ENCODE measurements at places on chromosomes 2 and 18.

- DNase-seq: peak; percentile 93
Measured at GRCh38 chr2:235639428-235639773, 145.6 kb downstream of the AGAP1 start.

DNA sequence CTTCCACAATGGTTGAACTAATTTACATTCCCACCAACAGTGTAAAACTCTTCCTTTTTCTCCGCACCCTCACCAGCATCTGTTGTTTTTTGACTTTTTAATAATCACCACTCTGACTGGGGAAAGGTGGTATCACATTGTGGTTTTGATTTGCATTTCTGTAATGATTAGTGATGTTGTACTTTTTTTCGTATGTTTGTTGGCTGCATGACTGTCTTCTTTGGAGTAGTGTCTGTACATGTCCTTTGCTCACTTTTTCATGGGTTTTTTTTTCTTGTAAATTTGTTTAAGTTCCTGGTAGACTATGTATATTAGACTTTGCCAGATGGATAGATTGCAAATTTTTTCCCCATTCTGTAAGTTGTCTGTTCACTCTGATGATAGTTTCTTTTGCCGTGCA is 574.8 kb downstream of the KCNJ3 start:
- DNase-seq: no peak

- peak; percentile 10 for DNase-seq
Measured at GRCh38 chr2:197705912-197706838, 1.0 kb downstream of the MARS2 start.

DNA sequence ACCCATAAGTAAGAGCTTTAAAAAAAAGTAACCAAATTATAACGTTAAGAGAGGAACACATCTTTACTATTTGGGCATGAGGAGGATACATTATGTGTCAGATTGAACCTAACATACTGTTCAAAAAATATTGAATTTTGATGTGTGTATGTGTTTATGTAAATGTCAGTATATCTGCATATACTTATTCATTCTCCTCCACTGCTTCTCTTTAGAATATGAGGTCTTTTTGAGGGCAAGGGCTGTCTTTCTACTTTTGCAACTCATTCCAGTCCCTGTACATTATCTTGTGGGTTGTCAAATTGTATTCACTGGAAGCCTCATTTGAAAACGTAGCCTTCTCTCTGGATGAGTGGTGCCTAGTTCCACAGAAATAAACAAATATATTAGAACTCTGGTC is 509.4 kb upstream of the HNMT start:
- no peak for DNase-seq

- DNase-seq: peak; percentile 72
Measured at GRCh38 chr2:45993476-45993991, 303.7 kb upstream of the EPAS1 start.
